Stimulated activated CD4-positive, alpha-beta T cell treated with anti-CD3 and anti-CD28 coated beads, Interleukin-1b, Interleukin-23, amount 100 ng/mL, for 1 hour (primary cell): ENCODE measurements at places on chromosomes 16 and 17.

DNA sequence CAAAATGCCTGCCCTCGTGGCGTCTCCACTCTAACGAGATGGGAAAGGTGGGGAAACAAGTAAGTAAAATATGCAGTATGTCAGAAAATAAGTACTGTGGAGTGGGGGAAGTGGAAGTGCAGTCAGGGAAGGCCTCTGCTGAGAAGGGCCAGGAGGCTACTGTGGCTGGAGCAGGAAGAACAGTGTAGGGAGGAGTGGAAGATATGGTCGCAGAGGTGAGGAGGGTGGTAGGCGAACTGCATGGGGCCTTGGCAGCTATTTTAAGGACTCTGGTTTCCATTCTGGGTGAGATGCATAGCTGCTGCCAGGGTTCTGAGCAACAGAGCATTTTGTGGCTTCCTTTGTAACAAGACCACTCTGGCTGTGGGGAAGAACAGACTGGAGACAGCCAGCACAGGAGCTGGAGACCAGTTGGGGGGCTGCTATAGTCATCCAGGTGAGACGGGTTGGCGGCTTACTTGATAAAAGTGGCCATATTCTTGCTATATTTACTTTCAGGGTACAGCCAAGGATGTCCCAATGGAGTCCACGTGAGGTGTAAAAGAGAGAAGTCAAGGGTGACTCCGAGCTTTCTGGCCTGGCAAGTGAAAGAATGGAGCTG is 42.6 kb downstream of the CYTH1 start:
- DNase-seq = no peak

GRCh38 chr16:88453611-88454522 is 787 bp downstream of the ZFPM1 start:
- no peak for DNase-seq

- DNase-seq = no peak
These were observed 15.8 kb downstream of the MEOX1 start for GRCh38 chr17:43645765-43646481.

- no peak for DNase-seq
These were observed 35.3 kb upstream of the CCR7 start for GRCh38 chr17:40600486-40601046.

GRCh38 chr16:22207715-22208360 is 1.8 kb downstream of the EEF2K start:
- DNase-seq = no peak

DNA sequence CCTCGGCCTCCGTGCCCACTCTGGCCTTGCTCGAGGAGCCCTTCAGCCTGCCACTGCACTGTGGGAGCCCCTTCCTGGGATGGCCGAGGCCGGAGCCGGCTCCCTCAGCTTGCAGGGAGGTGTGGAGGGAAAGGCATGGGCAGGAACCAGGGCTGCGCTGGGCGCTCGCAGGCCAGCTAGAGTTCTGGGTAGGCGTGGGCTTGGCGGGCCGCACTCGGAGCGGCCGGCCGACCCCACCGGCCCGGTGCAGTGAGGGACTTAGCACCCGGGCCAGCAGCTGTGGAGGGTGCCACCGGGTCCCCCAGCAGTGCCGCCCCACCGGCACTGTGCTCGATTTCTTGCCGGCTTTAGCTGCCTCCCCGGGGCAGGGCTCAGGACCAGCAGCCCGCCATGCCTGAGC is 101.0 kb upstream of the IRX5 start:
- no peak for DNase-seq

- DNase-seq = no peak
These were observed 7.3 kb downstream of the FLCN start for GRCh38 chr17:17229416-17230384.

DNA sequence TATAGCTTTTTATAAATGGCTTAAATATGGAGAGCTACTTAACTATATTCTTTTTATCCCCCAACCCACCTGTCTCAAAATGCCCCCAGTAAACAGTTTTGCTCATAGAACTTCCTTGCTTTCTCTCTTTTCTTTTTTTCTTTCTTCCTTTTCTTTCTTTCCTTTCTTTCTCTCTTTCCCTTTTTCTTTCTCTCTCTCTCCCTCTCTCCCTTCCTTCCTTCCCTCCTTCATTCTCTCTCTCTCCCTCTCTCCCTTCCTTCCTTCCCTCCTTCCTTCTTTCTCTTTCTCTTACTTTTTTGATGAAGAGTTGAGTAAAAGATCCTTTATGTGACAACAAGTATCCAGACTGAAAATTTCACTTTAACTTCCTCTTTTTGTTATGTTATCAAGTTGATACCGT is 48.2 kb downstream of the KCNJ2 start:
- no peak for DNase-seq

DNA sequence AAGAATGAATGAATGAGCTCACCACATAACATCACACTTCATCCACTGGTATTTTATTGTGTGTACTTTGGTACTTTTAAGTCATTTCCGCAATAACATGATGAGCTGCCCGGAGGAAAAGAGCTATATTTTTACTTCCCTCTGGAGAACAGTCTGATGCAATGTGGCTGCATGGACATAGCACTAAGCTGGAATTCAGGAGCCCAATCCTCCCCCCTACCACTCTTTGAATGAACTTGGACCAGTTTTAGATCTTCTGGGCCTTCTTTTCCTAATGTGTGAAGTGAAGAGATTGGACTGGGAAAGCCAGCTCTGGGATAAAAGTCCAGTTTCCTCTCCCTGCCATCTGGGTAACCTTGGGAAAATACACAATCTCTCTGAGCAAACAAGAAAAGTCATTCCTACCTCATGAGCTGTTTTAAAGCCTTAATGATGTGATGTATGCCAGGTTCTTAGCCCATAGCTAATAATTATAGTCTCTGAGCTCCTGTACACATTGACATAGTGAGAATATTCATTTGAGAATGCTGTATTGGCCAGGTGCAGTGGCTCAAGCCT is 79.3 kb downstream of the ABCC12 start:
- DNase-seq = no peak

GRCh38 chr16:84117494-84117843 is 727 bp upstream of the MBTPS1 start:
- no peak for DNase-seq

- no peak for DNase-seq
These were observed 4.7 kb downstream of the KCTD5 start for GRCh38 chr16:2686912-2687507.

DNA sequence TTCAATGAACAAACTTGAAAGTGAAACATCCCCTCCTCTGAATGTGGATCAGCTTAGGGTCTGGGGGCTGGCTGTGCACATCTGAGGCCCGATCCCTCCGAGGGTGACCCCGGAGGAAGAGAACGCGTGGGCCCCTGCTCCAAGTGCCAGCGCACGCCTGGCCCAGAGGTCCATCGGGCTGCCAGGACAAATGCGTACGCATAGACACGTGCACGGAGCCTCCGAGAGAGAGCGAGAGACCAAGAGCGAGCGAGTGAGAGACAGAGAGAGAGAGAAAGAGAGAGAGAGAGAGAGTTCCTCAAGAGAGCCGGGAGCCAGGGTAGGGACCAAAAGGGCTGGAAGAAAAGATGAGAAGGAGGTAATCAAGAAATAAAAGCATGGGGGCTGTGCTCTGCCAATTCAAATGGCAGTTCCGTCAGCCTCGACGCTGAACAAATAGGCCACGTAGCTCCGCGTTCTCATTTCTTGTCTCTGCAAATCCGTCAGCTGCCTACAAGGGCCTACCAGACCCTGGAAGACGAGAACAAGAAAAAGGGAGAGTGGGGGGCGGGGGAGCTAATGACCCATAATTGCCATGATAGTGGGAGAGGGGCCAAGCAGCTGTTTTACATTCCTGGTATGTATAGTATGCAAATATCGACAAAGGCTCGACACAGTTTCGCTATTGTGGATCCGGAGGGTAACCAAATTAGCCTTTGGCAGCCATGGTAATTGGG is 435.3 kb upstream of the ZFHX3 start:
- no peak for DNase-seq
